ENCODE measurements at places on chromosomes 6 and 20. TPM values are rescaled to one million over a fixed set of nuclear protein-coding genes. Genes with fewer than 3 reads are reported as not detected.

GRCh38 chr6:132683543-132683942 lies 24.6 kb upstream of the TAAR1 start:
- DNase-seq: no peak

GRCh38 chr6:24718449-24719124 lies 367 bp downstream of the C6orf62 start:
- no peak for DNase-seq

DNA sequence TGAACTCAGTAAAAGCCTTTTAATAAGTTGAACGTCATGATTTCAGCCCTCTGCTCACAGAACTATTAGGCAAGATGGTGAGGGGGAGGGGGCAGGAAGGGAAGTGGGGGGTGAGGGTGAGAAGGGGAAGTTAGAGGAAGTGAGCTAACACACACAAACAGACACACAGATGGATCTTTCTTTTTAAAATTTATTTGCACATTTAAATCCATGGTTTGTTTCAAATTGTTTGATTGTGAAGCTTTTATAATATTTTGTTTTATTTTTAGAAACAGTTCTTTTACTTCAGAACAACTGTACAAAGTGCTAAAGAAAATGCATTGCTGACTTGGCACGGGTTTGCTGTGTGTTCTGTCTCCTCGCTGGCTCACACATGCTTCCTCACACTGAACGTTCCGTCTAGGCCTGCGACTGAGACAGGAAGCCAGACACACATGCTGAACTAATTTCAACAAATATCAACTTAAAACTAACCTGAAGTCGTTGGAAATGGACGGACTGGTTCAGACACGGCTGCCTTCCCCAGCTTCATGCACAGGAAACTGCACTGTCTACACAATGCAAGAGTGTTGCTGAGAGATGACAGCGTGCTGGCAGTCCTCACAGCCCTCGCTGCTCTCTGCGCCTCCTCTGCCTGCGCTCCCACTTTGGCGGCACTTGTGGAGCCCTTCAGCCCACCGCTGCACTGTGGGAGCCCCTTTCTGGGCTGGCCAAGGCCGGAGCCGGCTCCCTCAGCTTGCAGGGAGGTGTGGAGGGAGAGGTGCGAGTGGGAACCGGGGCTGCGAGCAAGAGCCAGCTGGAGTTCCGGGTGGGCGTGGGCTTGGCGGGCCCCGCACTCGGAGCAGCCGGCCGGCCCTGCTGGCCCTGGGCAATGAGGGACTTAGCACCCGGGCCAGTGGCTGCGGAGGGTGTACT lies 8.1 kb upstream of the ZBP1 start:
- DNase-seq: peak; percentile 81

GRCh38 chr6:113599444-113599843 lies 257.7 kb upstream of the MARCKS start:
- no peak for DNase-seq

GRCh38 chr20:41247523-41248367 lies 69.8 kb downstream of the ZHX3 start:
- DNase-seq: no peak

Gene ADRM1
- total RNA-seq: 51.6 TPM

Gene DLK2
- total RNA-seq: 0.56 TPM

DNA sequence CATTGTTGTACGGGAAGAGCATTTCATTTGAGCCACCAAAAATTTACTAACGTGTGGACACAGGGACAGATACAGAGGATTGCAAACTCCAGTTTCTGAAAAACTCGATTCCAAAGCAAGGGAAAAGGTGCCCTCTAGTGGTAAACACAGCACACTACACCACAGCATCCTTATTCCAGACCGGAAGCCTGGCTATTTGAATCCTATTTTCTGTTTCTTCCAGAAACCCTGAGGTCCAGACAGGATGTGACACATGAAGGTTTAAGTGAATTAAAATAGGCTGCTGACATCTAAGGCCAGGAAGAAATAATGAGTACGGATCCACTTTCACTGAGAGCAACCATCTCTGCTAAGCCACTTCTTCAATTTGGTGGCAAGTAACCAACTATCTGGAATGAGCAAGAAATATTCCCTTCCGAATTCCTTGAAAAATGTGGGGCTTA lies 31.8 kb upstream of the GMPR start:
- DNase-seq: peak; percentile 19

DNA sequence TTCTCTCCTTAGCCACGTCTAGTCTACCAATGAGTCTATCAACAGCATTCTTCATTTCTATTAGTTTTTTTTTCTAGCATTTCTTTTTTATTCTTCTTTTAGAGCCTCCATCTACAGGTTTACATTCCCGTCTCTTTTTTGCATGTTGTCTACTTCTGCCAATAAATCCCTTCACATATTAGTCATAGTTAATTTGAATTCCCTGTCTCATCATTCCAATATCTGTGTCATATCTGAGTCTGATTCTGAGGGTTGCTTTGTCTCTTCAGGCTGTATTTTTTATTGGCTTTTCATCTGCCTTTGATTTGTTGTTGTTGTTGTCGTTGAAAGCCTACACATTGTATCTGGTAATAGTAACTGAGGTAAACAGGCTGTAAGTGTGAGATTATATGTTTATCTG lies 104.6 kb downstream of the HMGCLL1 start:
- no peak for DNase-seq

DNA sequence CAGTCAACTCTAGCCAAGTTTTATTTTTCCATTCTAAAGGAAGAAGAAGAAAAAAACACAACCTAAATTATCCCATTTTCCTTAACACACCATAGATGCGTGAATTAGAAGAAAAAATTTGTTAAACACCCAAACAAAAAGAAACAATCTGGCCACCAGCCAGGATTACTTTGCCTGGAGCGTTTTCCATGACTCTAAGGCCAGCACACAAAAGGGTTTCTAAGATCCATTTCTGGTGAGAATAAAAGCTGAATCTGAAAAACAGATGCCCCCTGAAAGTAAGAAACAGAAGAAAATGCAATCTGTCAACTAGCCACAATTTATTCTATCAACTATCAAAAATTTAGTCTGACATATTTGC lies 267.2 kb upstream of the SULF2 start:
- DNase-seq: no peak

Gene DEFB112
- not detected for total RNA-seq
